ENCODE measurements at places on chromosomes 3 and 15.

- no peak for DNase-seq
These were observed 213.3 kb upstream of the THRB start for GRCh38 chr3:24707936-24708335.

GRCh38 chr15:32716216-32716914, 1.4 kb upstream of the GREM1 start:
- no peak for DNase-seq

DNA sequence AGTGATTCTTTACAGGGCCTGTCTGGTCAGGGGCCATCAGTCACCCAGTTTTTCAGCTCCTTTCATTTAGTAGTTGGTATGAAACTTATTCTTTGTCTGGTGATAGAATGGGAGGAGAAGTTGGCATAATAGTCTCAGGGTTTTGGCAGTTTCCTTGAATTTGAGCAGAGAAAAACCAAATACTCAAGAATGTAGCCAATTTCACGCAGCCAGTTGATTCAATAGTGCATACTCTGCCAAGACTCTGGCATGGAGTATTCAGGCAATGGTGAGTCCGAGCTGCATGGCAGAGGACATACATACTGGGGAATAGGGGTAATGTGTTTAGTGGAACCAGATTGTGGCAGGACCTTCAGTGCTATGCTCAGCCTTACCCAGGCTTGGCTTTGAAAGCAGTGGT, 118.3 kb downstream of the GALK2 start:
- DNase-seq = no peak

GRCh38 chr3:65350801-65351476, 663.1 kb upstream of the ADAMTS9 start:
- no peak for DNase-seq

DNA sequence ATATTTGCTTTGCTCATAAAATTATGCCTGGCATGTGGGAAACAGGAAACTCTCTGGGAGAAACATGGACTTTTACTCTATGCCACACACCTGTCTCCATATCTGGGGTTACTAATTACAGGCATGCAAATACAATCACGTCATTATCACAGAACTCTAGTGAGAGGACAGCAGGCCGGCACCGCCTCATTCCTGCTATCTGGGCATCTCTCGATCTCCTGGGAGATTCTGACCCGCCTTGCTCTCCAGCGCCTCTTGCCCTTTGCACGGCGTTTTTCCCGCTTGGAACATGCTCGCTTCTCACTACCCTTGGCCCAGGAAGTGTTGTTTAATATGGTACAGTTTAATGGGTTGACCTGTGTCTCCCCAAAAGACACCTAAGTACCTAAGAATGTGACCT, 45.4 kb upstream of the PARL start:
- no peak for DNase-seq

- DNase-seq = no peak
These were observed 58.9 kb upstream of the DAZL start for GRCh38 chr3:16663854-16664712.

DNA sequence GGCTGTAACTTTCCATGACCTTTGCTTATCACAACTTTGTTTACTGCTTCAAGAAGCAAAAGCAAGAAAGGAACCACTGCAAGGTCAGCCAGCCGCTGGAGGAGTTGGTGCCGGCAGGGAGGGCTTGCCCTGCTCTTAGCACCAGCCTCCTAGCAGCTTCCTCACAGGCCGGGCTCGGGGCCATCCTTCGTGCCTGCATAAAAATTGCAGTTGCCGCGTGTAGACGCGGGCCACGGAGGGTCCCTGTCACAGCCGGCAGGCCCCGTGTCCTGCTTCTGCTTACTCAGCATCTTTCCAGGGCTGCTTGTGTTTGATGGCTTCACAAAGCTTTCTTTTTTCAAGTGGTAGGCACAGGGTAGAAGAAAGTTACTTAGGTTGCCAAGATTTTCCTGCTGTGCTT, 84.4 kb downstream of the PGPEP1L start:
- no peak for DNase-seq
